ENCODE measurements at places on chromosomes 12 and 14. TPM values are rescaled to one million over a fixed set of nuclear protein-coding genes. Genes with fewer than 3 reads are reported as not detected.

DNA sequence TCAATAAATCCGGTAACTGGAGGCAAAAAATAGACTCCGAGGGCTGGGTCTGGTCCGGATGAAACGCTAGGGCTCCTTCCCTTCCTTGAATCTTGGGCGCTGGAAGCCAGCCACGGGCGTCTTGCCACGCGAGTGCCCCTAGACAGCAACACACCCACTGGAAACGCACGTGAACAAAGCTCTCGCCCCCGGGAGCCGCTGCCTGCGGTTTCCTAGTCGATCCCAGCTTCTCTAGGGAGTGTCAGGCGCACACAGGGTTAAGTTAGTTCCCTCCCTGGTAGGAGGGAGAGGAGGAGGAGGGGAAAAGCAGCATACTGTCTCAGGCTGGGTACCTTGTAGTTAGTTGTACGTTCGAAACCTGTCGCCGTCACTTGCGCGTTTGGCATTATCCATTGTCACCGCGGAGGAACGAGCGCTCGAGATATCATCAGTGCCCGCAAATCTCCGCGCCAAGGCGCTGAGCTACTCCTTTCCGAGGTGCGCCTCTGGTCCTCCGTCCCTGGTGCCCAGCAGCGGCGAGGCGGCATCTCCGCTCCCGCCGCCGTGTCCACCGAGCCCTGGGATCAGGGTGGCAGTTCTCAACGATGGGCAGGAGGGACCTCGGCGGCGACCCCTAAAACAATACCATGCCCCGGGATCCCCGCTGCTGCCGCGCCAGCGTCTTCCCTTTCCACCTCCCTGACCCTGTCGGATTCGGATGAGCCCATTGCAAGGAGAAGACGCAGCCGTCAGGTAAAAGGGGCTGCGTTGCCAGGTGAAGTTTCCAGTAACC lies at the start of gene FLRT2:
FLRT2 (plus strand) TSS at position 342 of the 772 bp plus-strand sequence. CDS start 91,371 bp downstream, outside the sequence.
- no peak for DNase-seq

DNA sequence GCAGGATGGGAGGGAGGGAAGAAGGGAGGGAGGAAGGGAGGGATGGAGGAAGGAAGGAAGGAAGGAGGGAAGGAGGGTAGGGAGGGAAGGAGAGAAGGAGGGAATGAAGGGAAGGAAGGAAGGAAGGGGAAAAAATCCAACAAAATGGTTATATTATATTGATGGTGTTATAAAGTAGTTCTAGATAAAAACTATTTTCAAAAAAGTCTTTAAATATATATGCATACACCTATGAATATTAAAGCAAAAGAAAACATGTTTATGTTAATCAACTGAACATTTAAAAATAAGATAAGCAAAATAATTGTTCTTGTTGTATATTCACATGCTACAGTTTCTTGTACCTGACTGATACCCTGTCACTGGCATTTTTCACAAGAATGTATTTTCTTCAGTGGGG lies 1.9 kb downstream of the BDKRB1 start:
- no peak for DNase-seq

DNA sequence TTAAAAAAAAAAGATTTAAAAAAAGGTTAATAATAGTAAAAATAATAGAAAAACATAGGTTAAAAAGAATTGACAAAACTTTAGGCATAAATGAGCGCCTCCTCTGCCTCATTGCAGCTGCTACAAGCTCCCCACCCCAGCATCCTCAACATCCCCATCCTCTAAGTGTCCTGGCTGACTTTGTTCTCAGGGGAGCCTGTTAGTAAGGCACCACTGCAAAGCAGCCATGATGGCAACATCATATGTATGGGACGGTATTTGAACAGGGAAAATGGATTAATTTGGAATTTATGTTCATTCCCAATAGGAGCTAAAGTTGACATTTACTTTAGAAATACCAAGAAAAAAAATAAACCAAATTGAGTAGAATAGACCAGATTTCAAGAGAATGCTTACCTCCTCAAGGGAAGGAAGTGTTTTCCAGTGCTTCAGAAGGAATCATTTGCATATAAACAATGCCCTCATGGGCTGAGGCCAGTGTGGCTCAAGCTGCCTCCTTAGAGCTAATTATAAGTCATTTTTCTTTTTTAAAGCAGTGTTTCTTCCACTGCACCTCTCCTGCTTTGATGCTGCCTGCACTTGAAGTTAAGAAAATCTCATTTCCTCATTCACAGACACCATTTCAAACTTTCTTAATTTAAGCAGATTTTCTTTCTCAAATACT lies 59.6 kb downstream of the DACT1 start:
- no peak for DNase-seq

GRCh38 chr14:61663312-61663979 lies 31.9 kb upstream of the HIF1A start:
- DNase-seq = no peak

GRCh38 chr12:17841496-17841895 lies 248.5 kb downstream of the RERGL start:
- no peak for DNase-seq

DNA sequence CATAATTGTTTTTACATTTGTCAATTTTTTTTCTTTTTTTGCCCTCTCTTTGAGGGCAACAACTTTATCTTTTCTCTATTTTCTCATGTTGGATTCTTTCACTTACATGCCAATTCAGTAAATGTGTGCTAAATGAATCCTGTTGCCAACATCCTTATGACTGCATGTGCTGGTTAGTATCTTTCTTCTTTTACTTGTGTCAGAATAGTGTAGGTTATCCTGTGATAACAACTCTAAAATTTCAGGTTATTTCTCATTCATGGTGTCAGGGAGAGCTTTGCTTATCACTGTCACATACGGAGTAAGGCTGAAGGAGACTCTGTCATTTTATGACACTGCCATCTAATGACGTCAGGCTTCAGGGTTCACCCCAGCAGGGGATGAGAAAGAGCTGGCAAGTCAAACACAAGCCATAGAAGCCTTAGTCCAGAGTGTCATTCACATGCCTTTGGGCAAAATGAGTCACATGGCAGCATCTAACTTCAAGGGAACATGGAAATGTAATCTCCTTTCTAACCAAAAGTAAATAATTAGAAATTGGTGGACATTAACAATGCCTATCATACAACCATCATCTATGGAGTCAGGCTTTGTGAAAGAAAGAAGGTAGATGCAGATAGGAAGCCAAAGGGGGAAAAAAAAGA lies 242.5 kb upstream of the ATP2B1 start:
- DNase-seq = no peak

GRCh38 chr14:76101391-76102379 lies 50.0 kb upstream of the GPATCH2L start:
- DNase-seq = no peak

GRCh38 chr14:58755031-58755925 lies 117.5 kb downstream of the DACT1 start:
- no peak for DNase-seq

DNA sequence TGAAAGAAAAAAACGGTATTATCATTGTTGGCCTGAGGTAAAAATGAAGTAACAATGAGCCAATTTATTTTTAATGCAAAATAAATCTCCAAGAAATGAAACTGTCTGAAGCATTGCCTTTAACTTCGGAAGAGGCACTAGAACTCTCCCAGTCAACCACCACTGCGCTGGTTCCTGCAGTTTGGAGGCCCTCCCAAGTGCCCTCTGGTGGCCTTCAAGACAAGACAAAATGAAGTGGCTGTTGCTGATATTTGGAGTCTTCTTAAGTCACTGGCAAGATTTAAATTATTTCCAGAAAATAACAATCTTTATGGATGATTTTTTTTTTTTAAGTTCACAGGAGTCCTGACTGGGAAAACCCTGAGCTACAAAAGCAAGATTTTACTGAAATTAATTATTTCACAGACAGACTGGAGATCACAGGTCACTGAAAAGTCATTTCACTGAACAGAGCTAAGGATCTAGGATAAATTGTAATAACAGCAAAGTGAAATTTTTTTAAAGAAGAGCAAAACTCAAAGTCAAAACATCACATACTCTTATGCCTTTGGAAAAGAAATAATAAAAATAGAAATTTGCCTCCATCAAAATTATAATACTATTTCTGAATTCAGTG lies 58.2 kb downstream of the DICER1 start:
- DNase-seq = peak; percentile 49

DNA sequence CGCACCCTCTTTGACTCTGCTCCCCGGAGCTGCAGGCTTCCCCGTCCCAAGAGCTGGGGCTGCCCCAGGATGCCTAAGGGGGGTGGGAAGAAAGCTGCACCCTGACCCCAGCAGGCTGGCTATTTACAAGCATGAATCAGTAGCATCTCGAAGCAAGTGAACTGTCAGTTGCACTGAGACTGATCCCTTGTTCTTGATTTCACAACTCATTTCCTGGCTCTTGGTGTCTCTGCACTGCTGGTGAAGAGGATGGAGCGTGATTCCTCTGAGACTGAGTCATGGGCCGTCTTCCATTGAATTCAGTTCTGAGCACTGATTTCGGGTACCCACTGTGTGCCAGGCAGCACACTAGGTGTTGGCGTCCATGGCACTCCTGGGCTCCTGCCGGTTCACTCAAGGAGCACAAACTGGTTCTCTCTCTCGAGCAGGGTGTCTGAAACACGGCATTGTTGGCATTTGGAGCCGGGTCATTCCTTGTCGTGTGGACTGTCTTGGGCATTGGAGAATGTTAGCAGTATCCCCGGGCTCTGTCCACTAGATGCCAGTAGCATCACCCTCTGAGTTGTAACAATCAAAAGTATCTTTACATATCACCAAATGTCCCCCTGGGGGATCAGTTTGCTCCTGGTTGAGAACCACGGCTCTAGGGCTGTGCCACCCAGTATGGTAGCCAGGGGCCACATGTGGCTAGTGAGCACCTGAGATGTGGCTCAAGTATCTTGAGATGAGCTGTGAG lies 86.9 kb downstream of the RIN3 start:
- no peak for DNase-seq

GRCh38 chr12:69886715-69887114 lies 61.7 kb downstream of the MYRFL start:
- DNase-seq = no peak

DNA sequence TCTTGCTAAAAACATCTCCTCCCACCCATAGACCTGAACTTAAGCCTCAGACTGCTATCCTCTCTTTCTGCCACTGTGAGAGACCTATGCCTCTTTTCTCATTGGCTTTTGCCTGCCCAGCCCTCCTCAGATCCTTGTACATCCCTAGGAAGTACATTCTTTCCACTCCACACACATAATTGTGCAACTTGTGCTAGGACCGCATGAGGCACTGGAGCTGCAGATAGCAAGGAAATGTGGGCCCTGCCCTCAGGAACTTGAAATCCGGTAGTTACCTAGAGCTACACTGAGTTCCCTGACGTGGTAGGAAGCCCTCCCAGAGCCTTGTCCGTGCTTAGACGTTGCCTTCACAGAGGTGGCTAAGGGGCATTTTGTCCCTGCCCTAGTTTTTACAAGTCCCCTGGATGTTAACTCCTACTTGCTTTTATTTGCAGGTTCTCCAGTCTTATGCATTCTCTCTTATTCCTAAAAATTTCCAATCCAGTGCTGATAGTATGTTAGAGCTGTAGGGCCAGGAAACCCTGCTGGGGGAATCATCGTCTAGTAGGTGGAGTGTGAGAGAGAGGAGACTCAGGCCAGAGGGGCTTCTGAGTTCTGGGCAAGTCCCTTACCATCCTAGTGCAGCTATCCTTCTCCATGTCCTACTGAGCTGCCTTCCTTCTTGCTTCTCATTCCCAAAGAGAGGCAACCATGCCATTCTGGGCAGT lies 41.3 kb downstream of the NTF3 start:
- no peak for DNase-seq

GRCh38 chr14:96980835-96981234 lies 183.7 kb downstream of the VRK1 start:
- no peak for DNase-seq

DNA sequence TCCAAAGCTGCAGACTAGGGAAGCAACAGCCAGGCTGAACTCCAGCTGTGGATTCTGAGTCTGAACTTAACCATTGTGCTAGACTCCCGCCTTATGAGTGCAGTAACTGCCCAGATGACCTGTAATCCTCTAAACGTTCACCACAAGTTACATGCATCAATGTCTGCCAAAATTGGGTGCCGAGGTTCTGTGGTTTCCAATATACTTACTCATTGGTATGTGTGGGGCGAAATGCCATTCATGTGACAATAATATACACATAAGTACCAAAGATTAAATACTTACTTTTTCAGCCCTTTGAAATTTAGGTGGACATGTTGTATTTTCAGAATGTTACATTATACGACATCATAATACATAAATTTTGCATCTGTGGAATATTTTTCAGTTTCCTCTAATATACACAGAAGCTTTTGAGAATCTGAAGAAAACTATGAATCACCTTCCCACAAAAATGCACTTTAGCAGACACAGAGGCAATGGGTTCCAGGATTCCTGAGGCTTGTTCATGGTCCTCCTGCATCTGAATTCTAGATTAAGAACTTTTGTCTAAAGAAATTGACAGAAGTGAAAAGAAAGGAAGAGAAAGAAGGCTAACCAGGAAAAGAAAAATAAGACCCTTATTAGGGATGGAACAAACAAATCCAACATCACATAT lies 31.7 kb downstream of the GRIP1 start:
- DNase-seq = no peak

GRCh38 chr12:104425614-104426013 lies 31.1 kb upstream of the CHST11 start:
- DNase-seq = no peak

- DNase-seq = no peak
These were observed 33.1 kb downstream of the KNTC1 start for GRCh38 chr12:122560138-122560537.

DNA sequence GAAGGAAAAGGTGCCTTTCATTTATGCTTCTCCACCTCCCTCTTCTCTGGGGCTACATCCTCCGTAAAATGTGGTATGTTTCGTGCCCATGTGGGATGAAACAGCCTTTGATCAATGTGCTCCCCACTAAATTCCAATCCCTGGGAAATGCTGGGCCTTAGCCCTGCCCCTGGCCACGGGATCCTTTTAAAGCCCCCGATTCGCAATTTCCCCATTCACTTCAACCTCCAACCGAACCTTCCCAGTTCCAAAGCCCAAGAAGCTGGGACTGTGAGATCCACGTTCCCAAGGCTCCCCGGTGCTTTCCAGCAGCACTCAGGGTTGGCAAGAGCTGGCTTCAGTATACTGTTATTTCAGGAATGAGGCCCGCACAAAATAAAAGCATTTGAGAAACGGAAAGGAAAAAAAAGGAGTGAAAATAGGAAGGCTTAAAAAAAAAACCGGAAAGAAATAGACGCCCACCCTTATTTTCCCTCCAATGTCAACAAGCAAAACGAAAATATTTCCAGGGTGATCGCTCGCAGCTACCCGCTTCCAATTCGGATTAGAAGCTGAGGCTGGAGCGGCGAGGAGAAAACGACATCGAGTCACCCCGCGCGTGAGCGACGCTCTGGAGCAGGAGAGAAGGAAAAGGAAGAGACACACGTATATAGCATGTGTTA lies 1.3 kb upstream of the FOXG1 start:
- no peak for DNase-seq

ABCD2 gene
- 22.9 TPM for total RNA-seq

MOAP1 gene
- total RNA-seq = 58.7 TPM

NUAK1 gene
- total RNA-seq = not detected

FAIM2 gene
- total RNA-seq = not detected

ATP23 gene
- total RNA-seq = 7.3 TPM

LUM gene
- total RNA-seq = not detected

MED13L gene
- total RNA-seq = 164 TPM

GALNT8 gene
- not detected for total RNA-seq

PRIM1 gene
- total RNA-seq = 26.3 TPM

SIX6 gene
- total RNA-seq = not detected

Data from naive thymus-derived CD8-positive, alpha-beta T cell (primary cell).